Endothelial cell of umbilical vein (primary cell): ENCODE measurements at places on chromosomes 3 and 15. TPM values are rescaled to one million over a fixed set of nuclear protein-coding genes. Genes with fewer than 3 reads are reported as not detected.

DNA sequence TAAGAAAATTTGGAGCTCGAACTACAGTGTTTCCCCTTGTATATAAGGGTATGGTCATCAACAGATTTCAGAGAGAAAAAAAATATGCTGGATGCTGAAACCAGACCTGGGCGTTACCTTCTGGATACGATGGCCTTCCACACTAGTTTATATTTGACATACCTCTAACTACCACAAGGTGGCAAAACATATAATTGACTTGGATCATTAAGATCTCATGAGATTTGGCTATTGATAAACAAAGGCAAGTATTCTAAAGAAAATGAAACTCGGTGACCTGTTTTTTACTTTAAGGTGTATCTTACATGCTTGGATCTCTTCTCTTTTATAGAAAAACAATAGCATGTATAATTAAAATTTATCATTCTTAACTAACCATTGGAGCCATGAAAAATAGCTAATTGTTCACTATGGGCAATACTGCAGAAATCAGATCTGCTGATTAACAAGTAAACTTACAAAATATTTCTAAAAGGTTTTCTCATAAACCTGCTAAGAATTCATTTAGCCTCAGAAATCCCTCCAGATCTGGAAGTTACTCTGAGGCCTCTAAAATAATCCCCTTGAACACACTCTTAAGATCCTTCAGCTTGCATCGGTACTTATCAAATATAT is 300.6 kb upstream of the KCNH8 start:
- DNase-seq: no peak
- no peaks in the 10 kb centered on the region for H3K36me3 ChIP-seq

DNA sequence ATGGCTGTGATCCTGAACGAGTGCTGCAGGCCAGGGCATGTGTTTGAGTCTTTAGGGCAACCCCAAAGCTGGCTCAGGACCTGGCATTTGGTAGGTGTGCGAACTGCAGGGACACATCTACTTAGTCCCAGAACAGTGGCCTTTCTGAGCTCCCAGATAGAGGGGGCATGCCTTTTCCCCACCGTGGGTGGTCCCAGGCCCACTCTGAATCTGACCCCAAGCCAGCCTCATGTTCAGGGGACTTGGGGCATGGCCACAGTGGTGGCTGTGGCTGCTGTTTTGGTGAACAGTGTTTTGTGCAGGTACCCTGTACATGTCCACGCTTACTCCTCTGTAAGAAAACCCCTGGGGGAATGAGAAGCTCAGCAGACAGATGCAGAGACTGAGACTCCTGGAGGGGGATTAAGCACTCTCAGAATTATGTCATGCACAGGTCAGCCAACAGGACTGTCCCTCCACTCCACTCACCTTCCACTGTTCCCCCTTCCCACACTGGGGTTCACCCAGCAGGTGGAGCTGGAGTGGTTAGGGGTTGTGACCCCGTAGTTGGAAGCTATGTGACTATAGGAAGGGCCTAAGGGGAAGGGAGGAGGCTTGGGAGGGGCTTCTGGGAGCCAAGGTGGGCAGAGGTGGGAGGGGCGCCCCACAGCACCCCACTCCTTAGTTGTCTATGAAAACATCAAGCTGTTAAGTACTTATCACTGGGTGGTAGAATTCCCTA is 16.4 kb downstream of the ESYT3 start:
- no peaks in the 10 kb centered on the region for H3K36me3 ChIP-seq
- no peak overlapping the region for H3K27ac ChIP-seq
- no peak overlapping the region for H3K4me3 ChIP-seq
- no peaks in the 10 kb centered on the region for H3K4me1 ChIP-seq
- H3K27me3 ChIP-seq: no peaks in the 10 kb centered on the region
- DNase-seq: no peak

GRCh38 chr15:70589728-70590127 is 173.6 kb downstream of the UACA start:
- no peaks in the 10 kb centered on the region for H3K4me1 ChIP-seq
- H3K36me3 ChIP-seq: no peaks in the 10 kb centered on the region
- no peak overlapping the region for H3K27ac ChIP-seq
- H3K27me3 ChIP-seq: peaks cover 2% of the 10 kb centered on the region

GRCh38 chr15:76448755-76449154 is 112.2 kb downstream of the ISL2 start:
- no peak for DNase-seq
- H3K36me3 ChIP-seq: no peaks in the 10 kb centered on the region
- H3K4me1 ChIP-seq: no peaks in the 10 kb centered on the region
- H3K27ac ChIP-seq: no peak overlapping the region
- no peaks in the 10 kb centered on the region for H3K27me3 ChIP-seq

GRCh38 chr15:60423537-60423936 is 25.8 kb upstream of the ANXA2 start:
- H3K27me3 ChIP-seq: no peaks in the 10 kb centered on the region
- no peak overlapping the region for H3K4me3 ChIP-seq
- H3K27ac ChIP-seq: peak overlapping the region; percentile 32

GRCh38 chr3:52731590-52731989 is 25.7 kb downstream of the SPCS1 start:
- no peak overlapping the region for H3K27ac ChIP-seq
- H3K4me3 ChIP-seq: no peak overlapping the region
- DNase-seq: no peak
- H3K27me3 ChIP-seq: no peaks in the 10 kb centered on the region
- H3K4me1 ChIP-seq: no peaks in the 10 kb centered on the region

Gene OR4M2
- not detected in 2 replicates for total RNA-seq

Gene VGLL3
- total RNA-seq: 4.2 and 6.0 TPM in 2 replicates

Gene CCR3
- total RNA-seq: not detected in 2 replicates

Gene ATP8B4
- total RNA-seq: not detected in 2 replicates
